Lung (tissue), 17 donors: ENCODE measurements at places on chromosomes 5 and 9. TPM values are rescaled to one million over a fixed set of nuclear protein-coding genes. Genes with fewer than 3 reads are reported as not detected.

Gene C5orf46
- polyA plus RNA-seq, result not detected

Gene SUSD3
- 2.0 TPM for polyA plus RNA-seq

Gene LCN1
- polyA plus RNA-seq, result not detected

Gene VCAN
- polyA plus RNA-seq, result 123 TPM

Gene FGF10
- 1.3 TPM for polyA plus RNA-seq

Gene PDE6A
- 0.06 TPM for polyA plus RNA-seq

Gene TBC1D2
- 65.1 TPM for polyA plus RNA-seq

- no peak for DNase-seq
Observed at GRCh38 chr5:113162208-113162607, 185.6 kb downstream of the DCP2 start.

GRCh38 chr5:93395971-93396379 lies 185.0 kb downstream of the NR2F1-AS1 start:
- DNase-seq, result peak; percentile 79

GRCh38 chr9:117733465-117733864 lies 29.3 kb downstream of the TLR4 start:
- no peak for DNase-seq

DNA sequence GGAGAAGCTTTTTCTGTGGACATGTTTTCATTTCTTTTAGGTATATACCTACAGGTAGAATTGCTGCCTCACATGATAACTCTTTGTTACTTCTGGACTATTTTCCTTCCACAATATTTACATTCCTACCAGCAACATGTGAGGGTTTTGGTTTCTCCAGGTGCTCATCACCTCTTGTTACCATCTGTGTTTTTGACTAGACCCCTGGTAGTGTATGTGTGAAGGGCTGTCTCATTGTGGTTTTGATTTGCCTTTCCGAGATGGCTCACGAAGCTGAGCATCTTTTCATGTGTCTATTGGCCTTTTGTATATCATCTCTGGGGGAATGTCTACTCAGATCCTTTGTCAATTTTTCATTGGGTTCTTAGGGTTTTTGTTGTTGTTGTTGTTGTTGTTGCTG lies 17.2 kb upstream of the RANBP17 start:
- DNase-seq, result no peak

DNA sequence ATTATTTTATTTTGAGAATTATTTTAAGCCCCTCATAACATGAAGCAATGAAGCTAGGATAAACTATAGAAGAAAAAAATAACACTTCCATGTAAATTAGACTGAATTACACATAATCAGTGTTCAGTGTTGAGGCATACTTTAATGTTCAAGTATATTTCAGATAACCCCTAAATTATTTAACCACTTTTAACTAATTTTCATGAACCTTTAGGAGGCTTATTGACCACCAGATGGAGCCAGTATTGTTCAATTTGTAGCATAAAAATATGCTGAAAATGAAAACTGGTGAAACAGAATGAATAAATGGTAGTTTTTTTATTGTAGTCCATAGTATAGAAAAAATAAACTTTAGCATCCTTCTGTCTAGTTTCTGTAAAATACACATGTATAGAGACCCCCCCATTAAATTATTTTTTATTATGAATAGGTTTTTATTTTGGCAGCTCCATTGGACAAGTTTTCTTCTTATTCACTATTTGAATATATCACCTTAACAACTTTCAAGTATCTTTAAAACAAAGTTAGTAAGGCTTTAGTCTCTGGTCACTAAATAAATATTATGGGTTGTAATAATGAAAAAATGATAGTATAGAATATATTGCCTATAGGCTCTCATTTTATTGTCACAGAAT lies 190.1 kb downstream of the CWC27 start:
- peak; percentile 65 for DNase-seq

DNA sequence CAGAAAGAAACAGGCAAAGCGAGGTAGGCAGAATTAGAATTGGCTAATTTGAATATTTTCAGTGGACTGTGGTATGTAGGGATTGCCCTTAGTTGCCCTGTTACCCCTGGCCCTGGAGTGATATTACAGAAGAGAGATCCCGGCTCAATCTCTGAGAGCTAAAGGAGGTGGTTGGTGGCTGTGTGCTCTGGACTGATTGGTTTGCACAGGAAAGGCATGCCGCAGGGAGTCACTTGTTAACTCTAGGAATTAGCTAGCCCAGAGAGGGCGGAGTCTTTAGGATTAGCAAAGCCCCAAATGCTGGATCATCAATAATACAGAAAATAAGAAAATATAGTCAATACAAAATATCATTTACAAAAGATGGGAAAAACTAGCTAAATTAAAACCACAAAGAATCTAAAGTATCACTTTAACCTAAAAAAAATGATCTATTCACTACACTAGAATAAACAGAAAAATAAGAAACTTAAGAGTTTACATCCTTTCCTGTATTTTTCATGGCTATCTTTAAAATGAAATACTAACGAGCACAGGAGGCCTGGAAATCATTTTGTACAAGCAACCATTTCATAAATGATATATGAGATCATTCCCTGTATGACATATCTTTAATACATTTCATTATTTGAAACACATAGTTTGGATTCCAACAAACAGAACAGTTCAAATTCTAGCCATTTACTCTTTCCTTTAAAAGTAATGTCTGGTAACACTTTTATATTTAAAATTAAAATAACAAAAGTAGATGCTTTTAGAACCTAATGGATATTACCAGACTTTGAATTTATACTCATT lies 71.1 kb downstream of the GNAQ start:
- no peak for DNase-seq

- no peak for DNase-seq
Observed at GRCh38 chr5:132865668-132866341, 464 bp downstream of the GDF9 start.

DNA sequence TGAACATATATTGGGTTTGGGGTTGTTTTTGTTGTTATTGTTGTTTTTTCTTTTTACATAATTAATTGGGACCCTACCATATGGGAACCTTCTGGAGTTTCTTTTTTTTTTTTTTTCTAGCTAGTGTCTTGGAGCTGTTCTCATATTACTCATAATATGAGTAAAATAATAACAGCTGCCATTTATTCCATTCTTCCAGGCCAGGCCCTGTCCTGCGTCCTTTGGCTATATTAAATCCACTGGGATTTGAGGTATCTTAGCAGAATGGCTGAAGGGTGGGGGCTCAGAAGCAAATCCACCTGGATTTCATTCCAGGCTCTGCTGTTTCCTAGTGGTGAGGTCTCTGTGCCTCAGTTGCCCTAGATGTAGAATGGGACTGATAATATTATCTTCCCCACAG lies 47.2 kb upstream of the RPL26L1 start:
- DNase-seq, result no peak

DNA sequence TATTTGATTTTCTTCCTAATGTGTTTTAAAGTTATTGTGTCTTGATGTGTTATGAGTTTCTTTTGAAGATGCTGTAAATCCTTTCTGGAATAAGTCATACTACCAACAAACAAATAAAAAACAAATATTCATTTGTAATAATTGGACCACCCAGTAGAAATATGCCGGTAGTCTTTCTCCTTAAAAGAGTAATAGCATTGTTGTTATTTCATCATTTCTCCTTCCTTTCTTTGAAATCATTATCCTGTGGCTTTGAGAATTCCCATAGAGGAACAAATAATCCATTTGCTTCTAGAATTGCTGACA lies 169.4 kb downstream of the NNT start:
- DNase-seq, result no peak

GRCh38 chr9:136307215-136307750 lies 3.4 kb upstream of the CCDC187 start:
- DNase-seq, result no peak

DNA sequence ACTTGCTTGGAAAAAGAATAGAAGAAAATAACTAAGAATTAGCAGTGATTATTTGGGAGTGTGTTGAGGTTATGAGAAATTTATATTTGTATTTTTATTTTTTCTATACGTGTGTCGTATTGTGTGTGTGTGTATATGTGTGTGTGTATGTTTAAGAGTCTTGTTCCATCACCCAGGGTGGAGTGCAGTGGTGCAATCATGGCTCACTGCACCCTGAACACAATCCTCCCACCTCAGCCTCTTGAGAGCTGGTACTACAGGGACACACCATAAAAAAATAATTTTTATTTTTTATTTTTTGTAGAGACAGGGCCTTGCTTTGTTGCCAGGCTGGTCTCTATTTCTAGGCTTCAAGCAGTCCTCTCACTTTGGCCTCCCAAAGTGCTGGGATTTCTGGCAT lies 643.8 kb downstream of the PDE4D start:
- DNase-seq, result no peak

DNA sequence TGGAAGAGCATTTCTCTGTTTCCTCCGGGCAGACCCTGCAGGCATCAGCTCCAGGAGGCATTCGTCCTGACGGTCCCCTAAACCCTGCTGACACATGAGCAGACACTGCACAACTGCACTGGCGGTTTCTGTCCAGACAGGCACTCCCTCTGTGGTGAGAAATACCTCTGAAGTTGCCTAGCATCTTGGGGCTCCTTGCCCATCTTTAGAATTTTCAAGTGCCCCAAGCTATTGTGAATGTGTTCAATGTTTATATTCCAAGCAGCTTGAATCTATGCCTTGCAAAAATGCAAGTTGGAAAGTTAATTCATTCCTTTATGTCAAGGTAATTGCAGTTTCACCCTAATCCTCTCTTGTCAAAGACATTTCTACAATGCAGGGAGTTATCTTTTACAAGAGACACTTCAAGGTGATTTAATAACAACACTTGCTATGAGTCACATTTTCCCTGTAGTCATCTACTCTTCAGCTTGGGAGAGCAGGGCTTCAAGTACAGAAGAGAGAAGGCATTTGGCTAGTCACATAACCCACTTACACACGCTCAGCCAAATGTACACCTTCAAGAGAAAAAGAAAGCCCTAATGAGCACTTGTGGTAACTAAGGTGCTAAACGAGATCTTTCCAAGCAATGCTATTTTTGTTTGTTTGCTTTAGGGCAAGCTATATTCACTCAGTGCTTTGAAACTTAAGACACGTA lies 302.5 kb downstream of the MLLT3 start:
- DNase-seq, result no peak

DNA sequence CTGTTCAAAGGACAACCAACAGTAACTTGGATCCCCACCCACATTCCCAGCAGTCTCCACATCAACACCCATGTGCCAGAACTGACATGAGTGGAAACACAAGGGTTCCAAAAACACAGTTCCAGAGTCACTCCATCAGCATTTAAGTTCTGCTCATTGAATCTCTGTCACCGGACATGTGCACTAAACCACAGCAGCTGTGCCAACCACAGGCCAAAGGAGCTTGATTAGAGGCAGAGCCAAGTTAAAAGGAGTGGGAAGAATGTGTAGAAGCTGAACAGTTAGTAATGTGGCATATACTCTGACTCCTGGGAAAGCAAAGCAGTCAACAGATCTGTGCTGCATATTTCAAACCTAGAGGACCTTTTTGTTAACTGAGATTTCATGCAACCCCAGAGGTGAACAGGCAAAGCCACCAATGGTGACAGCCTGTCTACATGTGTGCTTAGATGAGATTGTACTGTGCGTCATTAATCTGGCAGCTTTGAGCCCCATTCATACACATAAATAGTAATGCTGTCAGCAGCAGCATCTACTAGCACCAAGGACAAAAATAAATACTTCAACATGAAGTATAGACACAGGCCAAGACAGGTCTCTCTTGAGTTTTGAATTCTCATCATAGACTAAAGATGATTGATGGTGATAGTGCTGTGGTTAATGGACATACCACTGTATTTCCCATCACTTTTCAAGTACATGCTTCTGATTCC lies 16.4 kb upstream of the FST start:
- DNase-seq, result no peak

DNA sequence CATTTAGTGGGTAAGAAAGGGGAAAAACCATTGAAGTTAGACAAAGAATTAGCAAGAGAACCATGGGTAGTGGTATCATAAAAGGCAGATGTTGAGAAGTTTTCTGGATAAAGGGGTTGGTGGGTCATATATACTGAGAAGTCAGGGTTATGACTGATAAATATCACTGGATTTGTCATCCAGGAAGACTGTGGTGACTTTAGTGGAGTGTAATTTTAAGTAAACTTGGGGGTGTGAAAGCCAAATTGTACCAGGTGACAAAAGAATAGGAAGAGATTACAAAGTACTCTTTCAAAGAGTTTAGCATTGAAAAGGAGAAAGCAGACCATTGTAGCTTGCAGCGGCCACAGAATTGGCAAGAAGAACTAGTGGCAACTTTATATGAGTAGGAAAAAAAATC lies 315.2 kb upstream of the DMAC1 start:
- DNase-seq, result no peak

- DNase-seq, result no peak
Observed at GRCh38 chr5:68352166-68352565, 136.6 kb downstream of the PIK3R1 start.
